H9 (cell line): ENCODE measurements at places on chromosomes 6 and 20.
A peak's percentile ranks its signal among the peaks of the same experiment; 100 is the strongest.

DNA sequence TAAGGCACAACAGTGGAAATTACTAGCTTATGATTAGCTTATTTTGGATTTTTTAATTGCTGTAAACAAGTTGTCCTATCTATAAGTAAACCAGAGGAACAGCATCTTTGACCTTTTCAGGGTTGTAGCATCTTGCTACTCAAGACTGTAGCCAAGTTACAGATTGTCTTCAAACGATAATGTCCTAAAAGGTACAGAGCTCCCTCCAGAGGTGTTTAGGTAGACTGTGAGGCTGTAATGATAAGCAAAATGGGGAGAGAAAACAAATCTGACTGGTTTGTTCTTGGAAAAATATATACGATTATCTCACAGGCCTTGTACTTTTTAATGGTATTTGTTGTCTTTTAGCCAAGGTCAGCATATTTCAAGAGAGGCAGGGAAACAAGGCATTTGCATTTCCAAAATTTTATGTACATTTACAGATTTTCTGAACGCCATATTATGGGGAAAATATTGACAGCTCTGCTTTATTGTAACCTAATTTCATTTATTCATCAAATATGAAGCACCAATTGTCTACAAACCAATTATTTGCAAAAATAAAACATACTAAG is 273.4 kb downstream of the MEI4 start:
- no peak for DNase-seq

DNA sequence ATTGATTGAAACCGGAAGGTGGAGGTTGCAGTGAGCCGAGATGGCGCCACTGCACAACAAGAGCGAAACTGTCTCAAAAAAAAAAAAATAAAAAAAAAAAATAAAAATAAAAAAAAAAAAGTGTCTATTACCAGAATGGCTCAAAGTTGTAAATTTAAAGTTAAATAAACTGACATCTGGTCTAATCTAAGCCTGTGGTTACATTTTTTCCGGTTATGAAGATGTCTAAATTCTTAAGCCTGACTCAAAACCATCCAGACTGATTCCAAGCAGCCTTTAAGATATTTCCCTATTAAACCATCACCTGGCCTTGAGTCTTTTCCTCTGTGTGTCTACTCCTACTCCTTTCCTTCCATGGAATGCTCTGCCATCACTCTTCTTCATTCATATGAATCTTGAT is 371.7 kb upstream of the RUNX2 start:
- no peak for DNase-seq

GRCh38 chr6:32430179-32430578 is 9.5 kb upstream of the HLA-DRA start:
- DNase-seq = no peak

DNA sequence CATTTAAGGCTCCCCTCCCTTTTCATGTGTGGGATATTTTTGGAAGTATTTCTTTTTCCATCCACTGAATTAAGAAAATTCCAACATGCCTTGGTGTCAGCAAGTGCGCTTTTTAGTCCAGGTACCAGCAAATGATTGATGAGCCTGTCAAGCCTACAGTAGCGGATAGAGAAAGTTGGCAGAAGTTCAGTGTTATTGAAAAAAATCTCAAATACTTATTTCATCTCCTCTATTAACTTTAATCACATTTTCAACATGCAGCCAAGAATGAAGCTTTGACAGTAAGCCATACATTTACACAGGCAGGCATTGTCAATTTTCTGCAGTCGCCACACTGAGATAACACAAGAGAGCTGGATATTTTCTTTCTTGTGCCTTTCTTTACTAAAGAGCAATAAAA is 50.4 kb downstream of the BLOC1S5 start:
- DNase-seq = no peak

GRCh38 chr6:34114695-34115402 is 31.0 kb downstream of the GRM4 start:
- no peak for DNase-seq

GRCh38 chr6:139587469-139587868 is 213.0 kb upstream of the CITED2 start:
- DNase-seq = no peak

- no peak for DNase-seq
Measured at GRCh38 chr20:6802227-6802626, 34.7 kb downstream of the BMP2 start.

- no peak for DNase-seq
Measured at GRCh38 chr20:25227317-25227831, 20.5 kb upstream of the PYGB start.

- DNase-seq = peak; percentile 39
Measured at GRCh38 chr6:165931675-165932074, 236.0 kb downstream of the TBXT start.

DNA sequence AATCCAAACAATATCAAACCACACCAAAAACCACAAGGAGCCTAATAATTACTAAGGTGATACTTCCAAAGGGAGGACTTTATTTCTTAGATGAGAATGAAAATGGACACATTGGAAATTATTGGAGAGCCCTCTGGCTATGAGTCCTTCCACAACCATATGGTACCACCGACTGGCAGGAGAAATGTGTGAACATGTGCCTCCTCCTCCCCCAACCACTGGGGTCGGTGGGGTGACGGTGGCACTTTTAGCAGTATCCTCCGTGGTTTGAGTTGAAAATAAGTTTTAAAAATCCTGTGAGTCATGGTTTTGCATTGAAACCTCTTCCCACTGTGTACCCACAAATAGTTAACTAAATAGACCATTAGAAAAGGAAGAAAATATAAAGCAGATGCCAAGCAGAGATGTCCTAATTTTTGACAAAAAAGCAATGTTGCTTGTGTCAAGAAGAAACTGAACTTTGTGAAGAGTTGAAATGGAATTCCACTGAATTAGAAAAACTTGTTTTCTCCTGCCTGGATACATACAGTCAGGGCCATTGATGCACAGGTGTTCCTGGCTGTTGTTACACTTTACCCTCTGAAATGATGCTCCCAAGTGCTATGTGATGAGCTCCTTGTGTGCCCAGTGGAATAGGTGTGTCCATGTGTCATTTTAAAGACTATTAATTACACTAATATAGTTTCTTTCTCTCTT is 3.2 kb downstream of the EDN1 start:
- no peak for DNase-seq

GRCh38 chr6:75656479-75656878 is 54.8 kb downstream of the SENP6 start:
- no peak for DNase-seq

DNA sequence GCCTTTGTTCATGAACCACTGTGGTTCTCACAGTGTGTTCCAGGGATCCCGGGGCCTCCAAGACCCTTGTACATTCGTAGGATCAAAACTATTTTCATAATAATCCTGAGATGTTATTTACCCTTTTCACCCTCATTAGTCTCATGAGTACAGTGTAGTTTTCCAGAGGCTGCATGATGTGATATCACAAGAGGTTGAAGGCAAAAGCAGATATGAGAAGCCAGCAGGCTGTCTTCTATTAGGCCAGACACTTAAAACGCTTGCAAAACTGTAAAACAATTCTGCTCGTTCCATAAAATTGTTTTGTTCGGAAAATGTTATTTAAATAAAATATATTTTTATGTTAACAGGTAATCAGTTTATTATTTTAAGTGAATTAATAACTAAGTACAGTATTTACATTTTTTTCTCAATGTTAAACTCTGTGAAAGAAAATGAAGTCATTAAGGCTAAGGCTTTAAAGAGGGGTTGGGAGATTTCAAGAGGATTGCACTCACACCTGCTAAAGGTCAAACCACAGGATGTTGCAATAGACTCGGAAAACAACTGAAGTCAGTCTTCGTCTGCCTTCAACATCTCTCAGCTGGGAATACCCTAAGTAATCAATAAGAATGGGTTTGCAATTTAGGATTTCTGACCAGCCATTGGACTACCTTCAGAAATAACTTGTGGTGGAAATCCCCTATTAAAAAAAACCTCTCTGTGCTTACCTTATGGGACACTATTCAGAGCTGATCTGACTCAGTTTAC is 474.2 kb downstream of the KIF16B start:
- no peak for DNase-seq

GRCh38 chr6:82904860-82905259 is 160.8 kb downstream of the UBE3D start:
- DNase-seq = no peak

DNA sequence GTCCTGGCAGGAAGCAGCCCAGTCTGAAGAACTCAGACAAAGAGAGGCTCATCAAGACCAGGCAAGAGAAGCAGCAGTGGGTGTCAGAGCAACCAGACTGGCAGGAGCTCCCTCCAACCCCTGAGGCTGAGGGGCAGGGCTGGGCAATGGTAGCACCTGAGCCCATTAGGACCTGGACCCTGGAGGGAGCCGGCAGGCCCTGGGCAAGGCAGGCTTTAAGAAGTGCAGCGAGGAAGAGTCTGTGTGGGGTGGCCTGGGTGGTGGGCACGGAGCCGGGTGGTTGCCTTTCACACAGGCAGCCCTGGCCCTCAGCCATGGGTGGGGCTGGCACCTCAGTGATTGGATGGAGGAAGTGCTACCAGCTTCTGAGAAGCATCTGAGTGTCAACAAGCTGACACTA is 33.1 kb upstream of the IRF4 start:
- no peak for DNase-seq

DNA sequence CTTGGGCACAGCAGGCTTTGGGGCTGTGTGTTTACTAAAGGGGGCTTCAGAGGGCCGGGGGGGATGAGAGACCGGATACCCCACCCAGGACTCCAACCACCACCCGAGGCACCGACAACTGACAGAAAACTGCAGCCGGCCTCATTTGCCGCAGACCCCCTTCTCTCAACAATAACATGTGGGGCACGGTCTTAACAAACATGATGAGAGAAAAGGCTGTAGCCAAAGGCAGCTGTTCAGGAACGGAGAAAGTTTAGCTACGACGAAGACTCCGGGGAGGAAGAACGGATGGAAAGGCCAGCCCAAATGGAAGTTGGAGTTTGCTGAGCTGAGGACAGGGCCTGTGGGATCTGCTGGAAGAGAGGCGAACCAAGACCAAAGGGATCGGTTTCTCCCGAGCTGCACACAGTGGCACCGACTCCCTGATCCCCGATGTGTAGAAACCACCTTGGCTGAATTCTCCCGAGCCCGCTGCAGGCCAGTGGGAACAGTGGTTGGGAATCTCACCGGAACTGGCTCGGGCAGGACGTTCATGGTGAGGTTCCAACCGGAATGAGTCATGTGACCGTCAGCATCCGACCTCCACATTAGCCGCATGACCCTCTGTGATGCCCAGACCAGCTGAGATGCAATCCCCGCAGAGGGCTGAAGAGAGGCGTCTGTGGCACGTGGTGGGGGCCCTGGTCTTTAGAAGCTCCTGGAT is 359.3 kb downstream of the TAF4 start:
- DNase-seq = no peak

GRCh38 chr20:433300-433975 is 25.3 kb downstream of the RBCK1 start:
- DNase-seq = no peak

- no peak for DNase-seq
Measured at GRCh38 chr6:13038315-13038714, 290.0 kb downstream of the TBC1D7 start.

DNA sequence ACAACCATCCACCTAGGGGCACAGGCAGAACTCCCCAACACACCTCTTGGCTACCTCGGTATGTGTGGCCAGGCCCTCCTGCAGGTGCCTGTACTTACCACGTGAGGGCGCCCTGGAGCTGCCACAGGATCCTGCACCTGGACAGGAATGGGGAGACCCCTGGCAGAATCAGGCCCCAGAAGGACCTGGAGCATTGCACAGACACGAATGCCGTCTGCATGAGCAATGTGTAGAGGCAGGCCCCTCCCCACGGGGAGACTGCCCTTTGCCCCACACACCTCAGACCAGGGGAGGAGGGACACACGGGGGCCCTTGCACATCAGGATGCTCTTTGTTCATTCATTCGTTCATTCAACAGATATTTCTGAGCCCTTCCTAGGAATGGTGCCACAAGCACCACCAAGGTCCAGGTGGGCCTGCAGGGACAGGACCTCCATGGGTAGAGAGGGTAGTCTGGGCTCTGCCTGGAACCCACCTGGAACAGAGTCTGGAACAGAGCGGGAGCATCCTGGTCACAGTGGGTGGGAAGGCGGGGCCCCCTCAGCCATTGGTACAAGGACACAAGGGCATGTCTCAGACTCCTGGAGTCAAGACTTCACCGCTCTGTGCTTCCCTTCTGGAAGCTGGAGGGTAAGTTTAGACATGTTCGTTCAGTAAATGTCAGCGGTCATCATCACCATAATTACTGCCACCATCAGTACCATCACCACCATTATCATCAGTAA is 32.3 kb downstream of the YTHDF1 start:
- DNase-seq = peak; percentile 77

DNA sequence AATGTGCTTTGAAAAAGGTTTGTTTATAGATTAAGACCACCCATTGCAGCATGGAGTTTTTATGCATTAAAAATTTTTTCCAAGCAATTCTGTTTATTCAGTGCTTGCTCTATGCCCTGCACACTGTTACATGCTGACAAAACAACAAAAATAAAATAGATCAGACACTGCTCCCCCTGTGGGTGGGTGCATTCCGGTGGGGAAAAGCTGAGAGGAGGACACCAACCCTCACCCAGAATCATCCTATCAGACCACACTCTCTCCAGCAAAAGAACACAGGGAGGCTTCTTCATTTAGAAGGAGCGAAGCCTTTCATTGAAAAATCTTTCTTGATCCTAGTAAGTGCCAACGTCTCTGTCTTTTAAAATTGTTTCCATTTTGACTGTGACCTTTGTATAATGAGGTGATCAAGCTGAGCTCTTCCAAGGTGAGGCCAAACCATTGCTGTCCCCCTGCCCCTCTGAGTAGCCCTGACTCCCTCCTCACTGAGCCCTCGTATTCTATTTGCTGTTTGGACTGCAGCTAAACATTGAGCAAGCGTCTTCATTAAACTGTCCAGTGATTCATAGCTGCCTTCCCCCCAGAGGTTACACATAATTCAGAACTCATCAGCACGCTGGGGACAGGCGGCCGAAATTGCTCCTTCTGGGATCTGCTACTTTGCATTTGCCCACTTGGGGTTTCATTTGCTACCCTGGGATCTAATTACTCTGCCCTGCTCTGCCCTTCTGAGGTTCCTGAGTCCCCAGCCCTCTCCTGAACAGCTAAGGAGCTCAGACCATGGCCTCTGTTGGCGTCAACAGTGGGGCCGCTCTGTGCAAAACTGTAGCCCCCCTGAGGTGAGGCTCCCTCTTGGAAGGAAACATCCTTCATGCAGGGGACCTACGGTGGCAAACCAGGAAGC is 102.4 kb downstream of the F13A1 start:
- DNase-seq = no peak

DNA sequence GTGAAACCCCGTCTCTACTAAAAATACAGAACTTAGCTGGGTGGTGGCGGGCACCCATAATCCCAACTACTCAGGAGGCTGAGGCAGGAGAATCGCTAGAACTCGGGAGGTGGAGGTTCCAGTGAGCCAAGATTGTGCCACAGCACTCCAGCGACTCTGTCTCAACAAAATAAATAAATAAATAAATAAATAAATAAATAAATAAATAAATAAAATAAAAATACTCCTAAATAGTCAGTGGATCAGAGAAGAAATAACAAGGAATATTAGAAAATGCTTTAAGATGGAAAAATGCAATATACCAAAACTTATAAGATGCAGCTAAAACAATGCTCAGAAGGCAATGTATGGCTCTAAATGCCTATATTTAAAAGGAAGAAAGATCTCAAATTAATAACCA is 39.0 kb upstream of the SASH1 start:
- no peak for DNase-seq

- DNase-seq = no peak
Measured at GRCh38 chr6:81759782-81760181, 7.3 kb upstream of the TENT5A start.
